ENCODE measurements at places on chromosomes 2 and 18.

GRCh38 chr2:600542-601386, 76.4 kb downstream of the TMEM18 start:
- DNase-seq, result no peak

DNA sequence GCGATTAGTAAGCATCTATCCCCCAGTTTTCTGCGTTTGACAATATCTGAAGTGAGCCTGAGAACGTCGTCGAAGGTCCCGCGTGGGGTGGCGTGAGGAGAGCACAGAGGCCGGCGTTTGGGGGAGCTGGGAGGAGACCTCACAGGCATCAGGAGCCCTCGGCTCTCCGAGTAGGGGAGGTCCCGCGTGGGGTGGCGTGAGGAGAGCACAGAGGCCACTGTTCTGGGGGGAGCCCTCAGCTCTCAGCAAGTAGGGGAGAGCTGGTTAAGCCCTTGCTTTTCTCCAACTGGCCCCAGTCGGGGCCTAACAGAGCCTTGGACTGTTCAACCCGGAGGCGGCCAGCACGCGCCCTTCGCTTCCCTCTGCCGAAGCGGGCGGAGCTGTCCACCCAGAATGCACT, 134.3 kb downstream of the NFATC1 start:
- no peak for DNase-seq

GRCh38 chr2:207720517-207721187, 9.2 kb downstream of the CCNYL1 start:
- DNase-seq, result no peak

DNA sequence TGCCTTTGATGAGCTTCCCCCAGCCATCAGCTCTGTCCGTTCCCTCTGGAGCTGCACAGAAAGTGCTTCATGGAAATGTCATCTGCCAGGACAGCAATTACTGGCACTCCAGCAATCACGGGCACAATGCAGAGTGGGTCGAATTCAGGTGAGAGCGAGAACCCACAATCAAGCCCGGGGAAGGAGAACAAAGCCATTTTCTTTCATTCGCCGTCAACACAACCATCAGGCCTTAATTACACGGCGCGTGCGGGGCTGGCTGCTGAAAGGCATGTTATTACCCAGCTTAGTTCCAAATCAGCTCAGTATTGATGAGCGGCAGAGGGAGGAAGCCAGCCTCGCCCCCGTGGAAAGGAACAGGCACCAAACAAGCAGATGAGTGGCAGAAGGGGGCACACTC, 143.9 kb downstream of the MYT1L start:
- no peak for DNase-seq

DNA sequence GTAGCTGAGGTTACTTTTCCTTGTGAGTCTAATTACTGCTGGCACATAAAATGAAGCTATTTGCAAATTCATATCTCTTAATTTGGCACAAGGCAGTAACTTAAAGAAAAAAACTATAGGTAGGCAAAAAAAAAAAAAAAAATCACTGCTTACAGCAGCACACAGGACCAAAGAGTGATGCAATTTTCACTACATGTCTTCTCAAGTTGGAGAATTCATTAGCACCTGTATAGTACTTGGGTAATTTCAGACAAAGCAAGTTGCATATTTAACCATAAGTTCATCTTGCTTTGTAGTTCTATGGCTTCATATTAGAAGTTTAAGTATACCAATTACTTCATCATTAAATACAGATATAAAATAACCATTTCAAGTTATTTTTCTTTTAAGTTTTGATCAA, 33.7 kb upstream of the RBBP8 start:
- DNase-seq, result no peak

DNA sequence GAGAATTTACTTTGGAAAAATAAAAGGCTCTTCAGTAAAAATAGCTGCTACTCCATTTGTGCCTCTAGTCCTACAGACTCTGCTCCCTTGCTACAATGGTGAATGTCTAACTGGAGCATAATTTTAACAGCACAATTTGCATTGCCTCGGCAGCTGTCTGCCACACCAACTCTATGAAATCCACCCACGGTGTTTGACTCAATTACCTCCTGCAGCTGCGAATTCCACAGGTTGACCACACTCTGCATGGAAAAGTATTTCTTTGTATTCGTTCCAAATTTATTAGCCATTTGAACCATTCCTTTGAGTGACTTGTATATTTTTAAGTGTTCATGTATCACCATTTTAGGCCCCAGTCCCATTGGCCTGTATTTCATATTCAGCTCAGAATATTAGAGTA, 182.1 kb upstream of the CCDC68 start:
- no peak for DNase-seq

- no peak for DNase-seq
These were observed 91.3 kb upstream of the TMEM17 start for GRCh38 chr2:62597323-62597722.

GRCh38 chr2:75865702-75866101, 155.0 kb upstream of the GCFC2 start:
- DNase-seq, result no peak

DNA sequence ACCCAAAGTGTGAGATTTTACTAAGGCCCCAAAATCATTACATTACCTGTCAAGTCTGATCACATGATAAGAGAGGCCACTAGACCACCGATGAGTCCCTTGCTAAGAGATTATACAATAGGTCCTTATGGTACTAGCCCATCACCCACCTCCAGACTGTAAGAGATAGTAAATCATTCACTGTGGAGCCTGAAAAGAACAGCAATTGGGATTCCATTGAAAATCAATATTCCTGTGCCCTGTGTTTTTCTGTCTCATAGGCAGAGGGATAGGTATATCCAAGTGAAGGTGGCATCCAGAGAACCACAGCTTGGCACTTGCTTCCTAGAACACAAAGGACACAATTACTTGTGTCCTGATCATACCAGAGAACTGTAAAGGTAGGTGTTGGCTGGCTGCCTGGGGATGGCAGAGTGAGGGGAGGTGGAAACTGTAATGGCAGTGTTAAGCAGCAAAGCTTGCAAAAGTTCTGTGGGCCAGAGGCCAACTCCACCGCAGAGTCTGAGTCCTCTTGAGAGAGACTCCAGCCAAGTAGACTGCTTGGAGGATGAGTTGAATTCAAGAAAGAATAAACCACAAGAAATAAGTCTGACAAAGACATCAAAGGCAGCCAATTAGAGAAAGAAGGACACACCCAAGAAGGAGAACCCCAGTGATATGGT, 102.0 kb upstream of the PIEZO2 start:
- DNase-seq, result no peak

DNA sequence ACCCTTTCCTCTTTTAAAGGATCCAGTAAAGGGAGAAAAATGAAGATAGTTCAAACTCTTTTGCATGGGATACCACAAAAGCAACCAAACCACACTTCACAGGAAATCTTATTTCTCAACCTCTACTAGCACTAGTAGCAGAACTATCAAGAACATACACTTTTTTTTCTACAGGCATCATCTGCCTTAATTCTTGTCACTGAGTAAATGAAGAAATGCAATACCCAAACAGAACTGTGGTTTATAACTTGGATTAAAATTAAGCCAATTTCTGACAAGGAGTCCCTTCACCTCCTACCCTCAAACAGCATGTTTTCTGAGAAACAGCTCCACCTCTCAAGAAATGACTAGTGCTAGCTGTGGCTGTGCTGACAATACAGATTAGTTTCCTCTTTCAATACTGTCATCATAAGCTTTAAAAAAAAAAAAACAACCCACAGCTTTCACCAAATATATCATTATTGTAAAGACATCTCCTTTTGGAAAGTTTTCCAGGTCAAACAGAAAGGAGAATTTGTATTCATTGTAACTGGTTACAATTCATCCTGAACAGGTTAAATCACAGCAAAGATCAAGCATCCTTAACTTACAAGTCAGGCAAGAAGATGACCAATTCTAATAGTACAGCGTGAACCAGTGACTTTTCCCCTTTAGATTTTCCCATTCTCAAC, 44.4 kb downstream of the PTPN2 start:
- no peak for DNase-seq

GRCh38 chr2:65050931-65051330, 5.3 kb upstream of the CEP68 start:
- no peak for DNase-seq

- DNase-seq, result no peak
These were observed 298.3 kb upstream of the RBMS1 start for GRCh38 chr2:160791884-160792283.

- DNase-seq, result no peak
These were observed 8.2 kb downstream of the MAPRE2 start for GRCh38 chr18:35049111-35050027.

GRCh38 chr2:224976629-224977525, 65.4 kb downstream of the DOCK10 start:
- DNase-seq, result no peak

DNA sequence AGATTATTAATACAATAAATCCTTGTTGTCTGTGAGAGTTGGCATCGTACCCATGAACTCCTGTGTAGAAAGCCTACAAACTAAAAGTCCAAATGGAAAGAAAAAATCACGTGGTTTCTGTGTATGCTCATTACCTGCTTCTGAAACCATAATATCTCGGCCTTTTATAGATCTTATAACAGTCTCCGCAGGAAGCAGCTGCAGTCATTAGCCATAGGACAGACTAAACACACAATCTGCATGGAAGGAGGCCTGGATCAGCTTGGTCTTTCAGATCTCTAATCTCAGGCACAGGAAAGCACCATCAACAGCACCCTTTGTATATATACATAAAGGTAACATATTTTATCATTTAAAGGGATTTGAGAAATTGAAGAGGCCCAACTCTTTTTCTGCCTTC, 508.9 kb upstream of the TCF4 start:
- no peak for DNase-seq

DNA sequence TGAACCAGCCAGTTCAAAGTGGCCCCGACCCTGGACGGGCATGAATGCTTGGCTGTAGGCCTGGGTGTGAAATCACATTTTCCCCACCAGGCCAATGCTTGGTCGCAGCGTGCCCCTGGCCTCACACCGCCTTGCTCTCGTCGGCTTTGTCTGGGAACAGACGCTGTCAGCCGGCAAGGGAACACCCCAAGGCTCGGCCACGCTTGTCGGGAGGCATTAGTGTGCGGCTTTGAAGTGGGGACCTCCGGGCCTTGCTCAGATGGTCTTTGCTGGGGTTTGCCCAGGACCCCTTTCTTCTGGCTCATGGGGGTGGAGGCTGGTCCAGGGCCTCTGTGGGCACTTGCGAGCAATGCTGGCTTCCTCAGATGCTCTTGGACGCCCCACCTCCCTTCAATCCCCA, 79.1 kb downstream of the INHBB start:
- DNase-seq, result no peak

- no peak for DNase-seq
These were observed 9.4 kb upstream of the MOB1A start for GRCh38 chr2:74188018-74188601.

DNA sequence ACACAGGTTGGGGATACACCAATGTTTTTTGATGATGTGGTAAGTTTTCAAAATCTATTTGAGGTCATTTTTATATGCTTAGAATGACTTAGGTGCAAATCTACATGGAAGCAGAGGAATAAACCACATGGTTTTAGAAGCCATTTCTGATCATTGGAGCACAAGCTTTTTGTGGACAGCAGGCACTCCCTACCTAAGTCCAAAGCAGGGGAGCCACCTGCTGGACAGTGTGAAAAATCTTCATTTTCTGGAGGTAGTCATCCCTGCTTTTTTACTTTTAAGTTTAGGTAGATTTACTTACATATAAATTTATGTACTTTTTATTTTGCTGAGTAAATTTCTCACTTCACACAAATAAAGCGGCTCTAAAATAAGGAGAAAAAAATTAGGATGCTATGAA, 323.2 kb downstream of the PLCL1 start:
- peak; percentile 40 for DNase-seq

DNA sequence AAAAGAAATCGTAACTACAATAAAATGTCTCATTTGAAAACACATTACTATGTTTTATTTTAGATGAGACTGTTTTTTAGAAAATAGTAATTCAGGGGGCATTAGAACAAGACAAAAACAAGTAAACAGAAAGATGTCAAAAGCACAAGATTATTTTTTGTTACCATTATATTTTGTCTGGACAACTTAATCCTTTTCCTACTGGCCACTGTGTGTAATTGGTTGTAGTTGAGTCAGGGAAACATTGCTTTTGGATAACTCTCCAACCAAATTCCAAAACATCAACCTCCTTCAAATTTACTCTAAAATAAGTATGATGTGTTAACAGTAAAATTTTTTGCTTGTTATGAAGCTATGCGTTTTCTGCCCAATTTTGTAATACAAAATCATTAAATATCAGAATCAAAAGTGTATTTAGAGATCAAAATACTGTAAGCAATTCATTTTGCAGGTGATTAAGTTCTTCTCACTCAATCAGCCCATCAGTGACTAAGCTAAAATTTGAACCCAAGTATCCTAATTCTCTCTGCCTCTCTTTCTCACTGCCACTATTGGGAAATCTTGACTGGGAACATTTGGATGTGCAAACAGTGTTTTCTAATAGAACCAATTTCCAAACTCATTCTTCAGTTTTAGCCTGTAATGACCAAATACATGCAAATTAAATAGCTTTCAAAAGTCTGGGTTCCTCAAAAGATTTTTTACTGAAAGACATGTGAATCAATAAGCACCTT, 11.4 kb upstream of the MEIS1 start:
- no peak for DNase-seq

DNA sequence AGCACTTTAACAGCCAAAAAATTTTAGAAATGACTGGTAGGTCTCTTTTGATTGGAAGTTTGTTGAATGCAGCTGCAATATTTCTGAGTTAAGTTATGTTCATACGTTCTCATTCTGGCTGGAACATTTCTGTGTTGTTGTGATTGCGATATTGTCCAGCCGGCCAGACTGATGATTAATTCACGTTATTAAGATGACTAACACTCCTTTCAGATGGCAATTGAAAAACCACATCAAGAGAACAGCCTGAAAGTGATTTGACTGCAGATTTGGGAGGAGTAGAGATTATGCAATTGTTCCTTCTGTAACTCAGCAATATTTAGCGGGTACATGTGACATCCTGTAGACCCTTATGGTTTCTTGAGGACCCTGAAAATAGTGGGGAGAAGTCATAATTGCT, 133.7 kb downstream of the FBXO15 start:
- DNase-seq, result no peak

DNA sequence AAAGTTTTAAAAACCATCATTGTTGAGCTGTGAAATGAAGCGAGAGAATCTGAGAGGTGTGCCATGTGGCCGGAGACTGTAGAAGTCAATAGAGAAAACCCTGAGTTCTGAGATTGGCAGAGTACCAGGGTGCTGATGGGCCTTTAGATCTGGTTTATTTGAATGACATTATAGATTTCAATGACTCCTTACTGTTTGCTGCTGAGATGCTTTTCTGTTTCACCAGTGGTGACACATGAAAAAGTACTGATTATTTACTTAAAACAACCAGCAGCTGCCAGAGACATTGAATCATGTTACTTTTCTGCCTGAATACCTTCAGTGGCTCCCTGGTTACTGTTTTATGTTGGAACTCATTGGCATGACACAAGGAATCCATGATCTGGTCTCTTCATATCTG, 602.7 kb upstream of the ZNF804A start:
- DNase-seq, result no peak

- peak; percentile 61 for DNase-seq
These were observed 89.1 kb downstream of the ZEB2 start for GRCh38 chr2:144430722-144431391.

- peak; percentile 44 for DNase-seq
These were observed 694 bp downstream of the UNC50 start for GRCh38 chr2:98608962-98609604.

All from ovary (tissue), 10 donors.